ENCODE measurements at places on chromosomes 7 and 10.
A peak's percentile ranks its signal among the peaks of the same experiment; 100 is the strongest.

- DNase-seq, result no peak
Observed at GRCh38 chr7:50779427-50779826, 3.3 kb downstream of the GRB10 start.

- DNase-seq, result no peak
Observed at GRCh38 chr7:127782654-127783559, 130.9 kb downstream of the SND1 start.

DNA sequence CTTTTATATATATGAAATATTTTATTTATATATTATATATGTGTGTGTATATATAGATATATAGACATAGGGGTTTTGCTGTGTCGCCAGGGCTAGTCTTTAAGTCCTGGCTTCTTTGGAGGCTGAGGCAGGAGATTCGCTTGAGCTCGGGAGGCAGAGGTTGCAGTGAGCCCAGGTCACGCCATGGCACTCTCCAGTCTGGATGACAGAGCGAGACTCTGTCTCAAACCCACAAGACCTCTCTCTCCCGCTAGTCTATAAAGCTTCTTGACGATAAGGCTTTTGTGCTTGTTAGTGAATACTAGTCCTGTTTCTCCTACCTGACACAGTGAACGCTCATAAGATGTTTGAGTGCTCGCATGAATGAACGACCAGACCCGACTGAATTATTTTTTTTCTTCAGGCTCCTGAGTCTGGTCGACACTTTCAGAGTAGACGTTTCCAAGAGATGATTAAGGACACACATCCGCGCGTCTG is 577 bp upstream of the DDX21 start:
- no peak for DNase-seq

DNA sequence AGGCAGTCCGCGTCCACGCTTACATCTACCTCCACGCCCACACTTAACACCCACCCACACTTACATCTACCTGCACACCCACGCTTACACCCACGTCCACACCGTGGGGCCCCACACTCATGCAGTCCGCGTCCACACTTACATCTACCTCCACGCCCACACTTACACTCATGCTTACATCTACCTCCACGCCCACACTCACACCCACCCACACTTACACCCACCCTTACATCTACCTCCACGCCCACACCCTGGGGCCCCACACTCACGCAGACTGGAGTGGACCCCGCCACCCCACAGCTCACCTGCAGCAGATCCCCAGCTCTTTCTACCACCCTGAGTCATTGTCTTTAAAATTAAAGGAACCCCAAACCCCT is 32.4 kb upstream of the PWWP2B start:
- DNase-seq, result no peak

DNA sequence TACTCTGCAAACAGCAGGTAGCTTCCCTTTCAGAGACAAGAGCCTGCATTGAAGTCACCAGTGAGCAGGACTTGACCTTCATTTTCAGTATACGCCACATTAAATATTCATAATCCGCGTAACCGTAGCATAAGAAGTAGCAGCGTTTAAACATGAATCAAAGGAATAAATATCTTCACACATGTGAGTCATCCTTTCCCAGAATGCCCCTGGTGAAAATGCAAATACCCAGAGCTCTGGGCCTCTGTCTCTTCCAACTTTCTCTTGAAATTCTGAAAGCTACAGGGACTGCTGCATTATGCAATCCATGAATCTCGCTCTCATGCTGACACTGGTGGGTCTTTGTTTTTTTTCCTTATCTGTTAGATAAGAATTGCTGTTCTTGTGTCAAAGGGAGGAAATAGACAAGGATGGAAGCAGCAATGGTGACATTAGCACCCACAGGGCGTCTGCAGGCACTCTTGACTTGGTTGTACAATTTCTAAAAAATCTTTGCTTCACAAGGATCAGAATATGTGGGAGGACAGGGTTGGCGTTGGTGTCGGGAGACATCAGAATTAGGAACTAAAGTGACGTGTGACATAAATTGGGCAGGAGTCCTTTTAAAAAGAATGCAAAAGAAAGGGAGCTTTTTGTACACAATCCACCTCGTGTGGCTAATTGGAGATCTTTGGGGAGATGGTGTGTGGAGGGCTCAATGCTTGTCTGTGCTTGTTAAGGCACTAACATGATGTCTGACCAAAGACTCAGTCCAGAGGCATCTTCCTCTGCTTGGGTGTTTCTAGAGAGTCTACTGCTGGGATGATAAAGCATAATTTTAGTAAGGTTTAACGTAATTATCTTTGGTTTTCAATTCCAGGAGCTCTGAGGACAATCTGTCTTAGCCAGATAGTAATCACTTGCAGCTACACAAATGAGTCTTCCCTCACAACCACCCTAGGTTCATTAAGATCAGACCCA is 390.3 kb downstream of the KCNMA1 start:
- DNase-seq, result no peak

DNA sequence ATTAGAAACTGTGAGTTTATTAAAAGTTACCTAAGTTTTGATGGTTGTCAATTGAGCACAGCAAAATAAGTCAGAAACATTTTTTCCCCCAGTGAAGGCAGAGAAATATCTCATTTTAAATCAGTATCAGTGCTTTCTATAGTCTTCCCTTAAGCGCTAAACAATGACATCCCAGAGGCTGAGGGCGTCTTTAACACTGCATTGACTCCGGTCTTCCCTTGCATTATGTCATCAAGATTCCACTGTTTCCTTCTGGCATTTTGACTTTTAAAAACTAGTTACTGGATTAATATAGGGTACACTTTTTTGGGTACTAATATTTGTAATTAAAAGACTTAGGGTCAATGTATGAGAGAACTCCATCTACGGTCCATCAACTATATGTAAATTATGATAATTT is 3.9 kb downstream of the GLUD1 start:
- DNase-seq, result no peak

DNA sequence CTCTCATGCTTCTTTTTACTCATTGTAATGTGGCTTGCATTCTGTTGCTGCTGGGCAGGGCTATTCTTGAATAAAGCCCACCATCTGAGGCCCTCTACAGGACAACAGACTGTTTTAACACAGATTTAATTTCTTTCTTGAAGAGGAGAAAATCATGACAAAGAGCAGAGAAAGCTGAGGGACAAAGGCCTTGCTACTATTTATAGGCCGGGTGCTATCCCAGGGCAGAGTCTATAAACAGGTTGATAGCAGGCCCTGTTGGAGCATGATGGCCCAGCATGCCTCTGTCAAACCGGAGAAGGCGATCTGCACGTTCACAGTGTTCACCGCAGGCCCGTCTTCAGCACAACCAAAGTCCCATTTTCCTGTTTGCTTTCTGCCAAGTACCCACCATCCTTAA is 3.0 kb downstream of the VIPR2 start:
- no peak for DNase-seq

DNA sequence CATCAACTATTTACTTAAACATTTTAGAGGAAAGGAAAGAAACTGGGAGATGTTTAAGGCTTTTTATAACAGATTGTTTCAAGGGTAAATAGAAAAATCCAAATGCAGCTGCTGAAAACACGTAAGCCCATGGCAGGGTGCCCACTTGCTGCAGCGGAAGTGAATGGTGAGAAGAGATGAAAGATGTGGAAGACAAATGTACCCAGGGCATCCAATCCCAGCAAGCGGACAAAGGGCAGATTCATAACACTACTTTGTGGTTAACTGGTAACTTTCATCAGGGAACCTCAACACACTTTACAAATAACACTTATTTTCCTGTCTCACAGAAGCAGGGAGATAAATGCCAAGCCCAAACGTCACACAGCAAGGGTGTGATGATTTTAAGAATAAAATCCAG is 358.4 kb downstream of the KCNMA1 start:
- no peak for DNase-seq

DNA sequence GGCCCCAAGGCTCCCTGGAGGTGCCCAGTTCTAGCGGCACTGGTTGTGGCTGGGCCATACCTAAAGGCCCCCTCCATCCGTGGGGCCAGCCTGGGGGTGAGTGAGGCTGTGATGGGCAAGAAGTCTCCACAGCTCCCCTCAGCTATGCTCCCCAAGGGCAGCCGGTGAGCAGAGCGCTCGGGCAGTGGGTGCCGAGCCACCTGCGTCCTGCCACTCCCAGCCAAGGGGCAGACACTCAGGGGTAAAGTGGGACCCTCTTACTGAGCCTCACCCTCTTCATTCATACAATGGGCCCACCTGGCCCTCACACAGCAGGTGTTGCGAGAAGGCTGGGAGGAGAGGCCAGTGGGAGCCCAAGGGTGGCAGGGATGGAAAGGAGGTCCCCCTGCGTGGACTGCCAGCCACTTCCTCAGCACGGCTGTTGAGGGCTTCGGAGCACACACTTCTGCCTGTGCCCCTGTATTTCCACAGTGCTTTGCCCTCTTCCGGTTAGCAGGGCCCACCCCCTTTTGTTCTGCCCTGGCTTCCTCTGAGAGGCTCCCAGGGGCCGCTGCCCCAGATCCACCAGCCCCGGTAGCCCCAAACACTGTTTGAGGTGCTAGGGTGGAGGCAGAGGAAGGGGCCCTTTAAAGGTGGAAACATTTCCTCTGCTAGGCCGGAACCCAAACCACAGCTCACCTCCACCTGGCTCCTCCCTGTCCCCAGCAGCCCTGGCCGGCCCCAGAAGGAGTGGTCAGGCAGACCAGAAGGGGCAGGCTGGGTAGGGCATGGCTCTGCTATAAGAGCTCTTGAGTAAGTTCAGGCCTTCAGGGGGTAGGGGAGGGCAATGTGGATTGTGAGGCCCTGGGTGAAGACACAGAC is 16.4 kb upstream of the C10orf105 start:
- DNase-seq, result peak; percentile 63

GRCh38 chr7:47432671-47433563 is 149.0 kb downstream of the TNS3 start:
- no peak for DNase-seq

DNA sequence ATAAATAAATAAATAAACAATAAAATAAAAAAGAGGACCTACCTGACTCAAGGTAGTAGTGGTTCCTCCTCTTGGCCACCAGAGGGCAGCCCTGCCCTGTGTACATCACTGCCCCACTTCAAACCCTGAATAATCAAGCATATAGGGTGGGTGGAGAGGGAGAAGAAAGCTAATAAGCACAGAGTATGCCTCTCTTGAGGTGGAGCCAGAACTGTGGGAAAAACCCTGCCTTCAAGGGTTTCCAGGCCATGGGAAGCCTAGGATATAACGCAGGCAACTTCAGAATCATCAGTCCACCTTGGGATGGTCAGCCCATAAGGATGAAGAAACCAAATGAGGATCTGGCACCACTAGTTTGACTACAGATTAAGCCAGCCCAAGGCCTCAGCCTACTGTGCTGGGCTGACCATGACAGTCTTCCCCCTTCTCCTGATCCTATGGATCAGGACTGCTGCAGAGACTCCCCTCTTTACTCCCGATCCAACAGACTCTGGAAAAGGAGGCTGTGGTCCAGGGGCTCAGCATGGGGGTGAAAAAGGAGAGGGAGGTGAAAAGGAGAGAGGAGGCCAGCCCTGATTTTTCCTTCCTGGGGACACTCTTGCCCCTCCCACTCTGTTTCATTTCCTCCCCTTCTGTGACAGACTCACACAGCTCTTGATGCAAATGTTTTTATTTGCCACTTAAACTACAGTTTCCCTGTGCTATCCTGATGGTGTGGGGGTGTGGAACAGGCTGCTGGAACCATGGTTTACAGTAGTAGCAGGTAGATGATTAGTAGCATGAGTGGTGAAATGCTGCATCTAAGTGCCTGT is 10.1 kb downstream of the AVPI1 start:
- peak; percentile 64 for DNase-seq

DNA sequence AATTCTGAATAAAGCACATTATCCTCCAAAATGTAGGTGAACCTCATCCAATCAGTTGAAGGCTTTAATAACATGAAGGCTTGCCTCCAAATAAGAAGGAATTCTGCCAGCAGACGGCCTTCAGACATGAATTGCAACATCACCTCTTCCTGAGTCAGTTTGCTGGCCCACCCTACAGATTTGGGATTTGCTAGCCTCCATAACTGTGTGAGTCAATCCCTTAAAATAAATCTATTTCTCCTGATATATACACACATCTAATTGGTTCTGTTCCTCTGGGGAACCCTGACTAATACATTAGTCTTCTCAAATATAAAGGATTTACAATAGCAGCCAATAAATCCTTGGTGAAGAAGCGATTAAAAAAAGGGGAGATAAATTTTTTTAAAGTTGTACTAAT is 34.8 kb upstream of the OSBPL3 start:
- no peak for DNase-seq

DNA sequence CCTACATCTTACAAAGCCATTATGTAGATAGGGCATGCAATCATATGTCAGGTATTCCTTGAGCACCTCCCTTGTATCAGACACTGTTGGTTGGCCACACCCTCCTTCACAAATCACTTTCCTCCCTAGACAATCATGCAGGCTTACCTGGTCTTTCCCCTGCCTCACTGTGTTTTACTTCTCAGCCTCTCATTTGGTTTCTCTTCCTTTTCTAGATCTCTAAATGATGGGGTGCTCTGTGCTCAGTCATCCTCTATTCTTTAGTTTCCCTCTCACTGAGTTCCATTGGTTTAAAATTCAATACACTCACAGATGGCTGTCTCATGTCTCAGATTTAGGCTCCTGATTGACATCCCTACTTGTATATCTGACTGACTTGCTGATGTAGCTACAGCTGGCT is 31.4 kb downstream of the ANK3 start:
- DNase-seq, result no peak

- DNase-seq, result no peak
Observed at GRCh38 chr10:5971315-5971832, 6.0 kb downstream of the IL15RA start.

DNA sequence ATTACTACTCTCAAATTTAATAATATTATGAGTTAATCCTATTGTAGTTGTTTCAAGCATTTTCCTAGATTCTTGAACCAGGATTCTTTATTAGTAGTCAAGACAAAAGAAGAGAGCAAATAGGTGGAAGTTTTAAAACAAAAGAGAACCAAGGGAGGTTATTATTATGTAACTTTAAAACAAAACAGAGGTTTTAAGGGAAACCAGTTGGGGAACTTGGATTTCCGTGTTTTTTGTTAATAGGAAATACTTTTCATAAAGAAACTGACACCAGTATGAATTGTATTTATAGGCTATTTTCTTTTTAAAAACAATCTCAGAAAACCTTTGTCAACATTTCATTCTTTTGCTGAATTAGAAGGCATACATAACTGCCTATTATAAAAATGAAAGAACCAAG is 183.9 kb downstream of the WNT2 start:
- DNase-seq, result no peak

- no peak for DNase-seq
Observed at GRCh38 chr10:60643874-60644273, 134.4 kb upstream of the CDK1 start.

DNA sequence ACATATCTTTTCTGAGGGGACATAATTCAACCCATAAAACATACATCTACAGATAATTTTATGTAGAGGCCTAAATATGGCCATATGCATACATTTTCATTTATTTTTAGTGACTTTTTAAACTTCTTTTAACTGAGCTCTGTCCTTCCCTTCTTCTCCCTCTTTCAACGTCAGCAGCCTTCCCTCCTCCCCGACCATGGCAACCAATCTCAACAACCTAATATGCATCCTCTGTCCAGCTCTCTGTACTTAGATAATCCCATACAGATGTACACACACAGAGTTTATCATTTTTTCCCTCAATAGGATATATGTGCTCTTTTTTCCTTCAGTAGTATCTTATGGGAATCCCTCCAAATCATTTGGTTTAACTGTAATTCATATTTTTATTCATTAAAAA is 94.3 kb downstream of the CCDC71L start:
- no peak for DNase-seq

- no peak for DNase-seq
Observed at GRCh38 chr10:123494301-123494808, 171.8 kb upstream of the GPR26 start.
